ENCODE measurements at places on chromosomes 11 and 22.

DNA sequence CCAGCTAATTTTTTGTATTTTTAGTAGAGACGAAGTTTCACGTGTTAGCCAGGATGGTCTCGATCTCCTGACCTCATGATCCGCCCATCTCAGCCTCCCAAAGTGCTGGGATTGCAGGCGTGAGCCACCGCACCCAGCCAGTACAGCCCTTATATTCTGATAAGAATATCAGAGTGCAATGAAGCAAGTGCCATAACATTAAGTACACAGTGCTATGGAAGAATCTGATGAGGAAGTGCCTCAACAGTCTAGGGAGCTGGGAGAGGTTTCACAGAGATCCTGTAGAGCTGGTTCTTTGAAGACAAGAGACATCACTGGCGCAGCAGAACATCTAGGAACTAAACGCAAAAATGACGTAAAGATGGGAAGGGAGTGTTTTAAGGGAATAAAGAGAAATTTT is 2.1 kb downstream of the RTCB start:
- no peak for DNase-seq
- peaks cover 40% of the 10 kb centered on the region for H3K36me3 ChIP-seq

- DNase-seq: no peak
- no peak overlapping the region for H3K4me3 ChIP-seq
Observed at GRCh38 chr11:18981897-18982296, 42.7 kb upstream of the MRGPRX1 start.

DNA sequence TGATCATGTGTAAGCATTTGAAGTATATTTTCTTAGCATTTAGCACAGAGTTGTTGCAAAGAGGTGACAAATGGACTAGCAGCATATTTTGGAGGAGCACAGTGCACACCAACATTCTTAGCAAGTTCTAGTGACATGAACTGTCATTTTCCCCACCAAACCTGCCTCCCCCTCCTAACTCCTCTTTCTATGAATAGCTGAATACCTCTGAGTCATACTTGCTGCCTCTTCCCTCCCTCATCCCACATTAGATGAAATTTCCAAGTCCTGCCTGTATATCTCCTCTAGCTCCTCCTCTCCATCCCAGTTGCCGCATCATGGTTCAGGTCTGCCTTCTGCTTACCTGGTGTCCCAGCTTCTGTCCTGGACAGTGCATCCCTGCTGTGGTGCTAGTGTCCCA is 7.2 kb downstream of the OSBP2 start:
- H3K4me1 ChIP-seq: no peaks in the 10 kb centered on the region
- H3K27me3 ChIP-seq: peaks cover 5% of the 10 kb centered on the region
- no peak overlapping the region for H3K27ac ChIP-seq

GRCh38 chr11:25910086-25910485 is 421.8 kb upstream of the ANO3 start:
- peak; percentile 42 for DNase-seq
- H3K36me3 ChIP-seq: no peaks in the 10 kb centered on the region
- no peaks in the 10 kb centered on the region for H3K27me3 ChIP-seq
- H3K27ac ChIP-seq: no peak overlapping the region
- no peak overlapping the region for H3K4me3 ChIP-seq
- H3K4me1 ChIP-seq: no peaks in the 10 kb centered on the region

DNA sequence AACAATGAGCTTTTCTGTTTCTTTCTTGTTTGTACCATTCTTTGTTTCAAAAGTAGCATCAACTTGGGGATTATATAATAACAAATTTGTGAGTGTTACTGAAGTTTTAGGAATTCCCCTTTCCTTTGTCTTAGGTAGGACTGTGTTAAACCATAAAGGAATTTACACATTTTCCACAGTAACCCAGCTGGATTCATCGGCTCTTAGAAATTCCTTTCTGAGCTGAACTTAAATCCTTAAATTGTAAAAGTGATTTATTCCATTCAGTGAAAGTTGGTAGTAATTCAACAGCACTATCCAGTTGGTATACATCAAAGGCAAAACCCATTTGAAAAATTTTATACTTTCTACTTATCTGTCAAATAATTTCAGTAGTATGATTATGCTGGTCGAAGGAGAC is 11.8 kb downstream of the EMSY start:
- no peak for DNase-seq
- H3K4me3 ChIP-seq: no peak overlapping the region
- H3K27ac ChIP-seq: no peak overlapping the region
- no peaks in the 10 kb centered on the region for H3K4me1 ChIP-seq

DNA sequence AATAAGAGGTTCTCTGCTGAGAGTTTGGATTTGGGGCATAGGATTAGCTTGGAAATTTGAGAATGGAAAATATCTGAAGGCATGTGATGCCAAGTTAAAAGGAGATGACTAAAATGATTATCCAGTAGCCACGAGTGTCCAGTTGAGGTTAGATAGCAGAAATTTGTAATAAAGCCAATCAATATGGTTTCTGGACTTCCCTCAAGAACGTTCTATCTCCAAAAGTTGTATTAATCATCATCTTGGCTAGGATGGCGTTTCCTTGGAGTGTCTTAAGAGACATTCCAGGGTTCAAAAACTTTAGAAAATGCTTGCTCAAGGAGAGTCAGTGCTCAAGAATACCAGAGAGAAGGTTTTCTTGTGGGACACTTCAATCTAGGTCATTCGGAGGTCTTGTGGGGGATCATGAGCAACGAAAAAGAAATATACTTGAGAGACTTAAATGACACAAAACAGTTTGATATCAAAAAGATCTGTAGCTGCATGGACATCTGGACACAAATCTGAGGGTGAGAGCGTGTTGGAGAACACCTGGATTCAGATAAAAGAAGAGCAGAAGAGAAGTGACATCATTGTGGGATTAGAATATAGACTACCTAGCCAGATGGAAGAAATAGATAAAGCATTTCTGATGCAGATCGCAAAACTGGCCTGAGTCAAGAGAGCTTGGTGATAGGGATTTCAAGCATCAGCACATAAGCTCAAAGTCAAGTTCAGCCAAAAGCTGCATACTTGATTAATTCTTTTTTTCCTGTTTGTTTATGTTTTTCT is 97.7 kb downstream of the ARFGAP2 start:
- H3K27ac ChIP-seq: no peak overlapping the region
- H3K4me1 ChIP-seq: no peaks in the 10 kb centered on the region
- DNase-seq: no peak
- no peaks in the 10 kb centered on the region for H3K36me3 ChIP-seq
- H3K4me3 ChIP-seq: no peak overlapping the region
- no peaks in the 10 kb centered on the region for H3K27me3 ChIP-seq

DNA sequence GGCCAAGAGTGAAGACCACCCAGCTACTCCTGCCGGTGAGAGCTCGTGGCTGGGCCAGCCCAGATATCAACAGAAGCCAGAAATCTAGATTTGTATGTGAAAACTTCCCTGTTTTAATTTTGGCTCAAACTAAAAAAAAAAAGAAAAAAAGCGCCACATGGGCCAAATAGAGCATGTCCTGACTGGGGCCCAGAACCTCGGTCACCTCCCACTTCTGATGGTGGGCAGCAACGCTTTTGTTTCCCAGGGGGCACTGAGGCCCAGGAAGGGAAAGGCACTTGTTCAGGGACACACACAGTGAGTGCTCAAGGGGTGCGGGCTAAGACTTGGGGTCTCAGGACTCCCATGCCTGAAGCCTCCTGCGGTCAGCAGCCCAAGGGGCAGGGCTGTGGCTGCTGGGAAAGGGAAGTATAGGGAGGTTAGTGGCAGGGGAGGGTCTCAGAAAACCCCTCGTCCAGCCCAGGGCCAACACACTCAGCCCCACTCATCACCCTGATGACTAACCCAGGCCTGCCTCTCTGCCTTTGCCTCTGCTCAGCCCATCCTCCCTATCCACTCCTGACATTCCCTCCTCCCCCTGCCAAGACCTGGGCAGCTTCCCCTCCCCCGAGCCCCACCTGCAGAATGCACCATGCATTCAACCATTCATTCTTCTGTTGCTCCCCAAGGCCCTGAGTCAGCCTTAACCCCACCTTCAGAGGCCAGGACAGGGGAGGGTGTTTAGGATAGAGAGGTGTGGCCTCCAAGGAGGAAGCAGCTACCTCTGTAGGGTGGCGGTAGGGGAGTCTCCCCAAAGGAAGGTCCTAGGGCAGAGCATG is 30.0 kb upstream of the TCF20 start:
- no peak for DNase-seq
- H3K4me3 ChIP-seq: no peak overlapping the region
- no peaks in the 10 kb centered on the region for H3K36me3 ChIP-seq
- peaks cover 13% of the 10 kb centered on the region for H3K4me1 ChIP-seq
- no peak overlapping the region for H3K27ac ChIP-seq
- peaks cover 70% of the 10 kb centered on the region for H3K27me3 ChIP-seq

DNA sequence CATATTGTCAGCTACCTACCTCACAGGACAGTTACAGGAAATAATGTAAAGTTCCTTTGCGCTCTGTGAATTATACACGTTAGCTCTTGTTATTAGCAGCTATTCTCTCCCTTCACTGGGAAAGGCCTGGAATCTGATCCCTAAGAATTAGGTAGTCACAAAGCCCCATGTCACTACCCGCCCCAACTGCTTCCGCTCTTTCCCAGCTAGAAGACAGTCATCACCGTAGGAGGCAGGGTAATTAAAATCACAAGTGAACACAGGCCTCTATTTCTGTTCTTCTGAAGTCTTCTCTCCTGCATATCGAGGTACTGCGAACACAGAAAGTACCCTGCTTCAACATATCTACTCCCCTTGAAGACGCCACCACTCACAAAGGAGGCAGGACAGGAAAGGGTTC is 12.6 kb upstream of the AHNAK start:
- H3K27me3 ChIP-seq: no peaks in the 10 kb centered on the region
- DNase-seq: no peak
- peaks cover 48% of the 10 kb centered on the region for H3K4me1 ChIP-seq
- peaks cover 51% of the 10 kb centered on the region for H3K36me3 ChIP-seq

- no peak for DNase-seq
- H3K4me3 ChIP-seq: no peak overlapping the region
Observed at GRCh38 chr22:40324468-40325305, 21.6 kb upstream of the ADSL start.

- peak; percentile 78 for DNase-seq
- H3K4me1 ChIP-seq: peaks cover 2% of the 10 kb centered on the region
- no peaks in the 10 kb centered on the region for H3K36me3 ChIP-seq
- no peak overlapping the region for H3K4me3 ChIP-seq
Observed at GRCh38 chr11:120385110-120385509, 48.9 kb downstream of the ARHGEF12 start.

DNA sequence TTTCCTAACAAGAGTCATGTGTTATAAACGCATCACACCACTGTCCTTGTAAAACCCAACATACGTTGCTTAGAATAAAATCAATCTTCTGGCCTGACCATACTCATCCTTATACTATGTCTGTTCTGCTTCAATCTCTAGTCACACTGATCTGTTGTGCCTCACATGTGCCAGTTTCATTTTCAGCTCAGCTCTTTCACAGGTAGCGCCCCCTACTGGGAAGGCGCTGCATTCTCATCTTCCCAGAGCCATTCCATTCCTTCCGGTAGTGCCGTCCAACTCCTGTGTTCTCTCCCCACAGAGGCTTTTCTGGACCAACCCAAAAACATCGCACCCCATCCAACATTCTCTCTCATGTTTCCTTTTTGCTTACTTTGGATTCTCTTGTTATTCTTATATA is 22.2 kb downstream of the CASP5 start:
- no peak for DNase-seq
- H3K27me3 ChIP-seq: no peaks in the 10 kb centered on the region
- H3K4me3 ChIP-seq: no peak overlapping the region
- H3K4me1 ChIP-seq: peaks cover 2% of the 10 kb centered on the region

GRCh38 chr11:111409915-111410314 is 30.8 kb upstream of the POU2AF1 start:
- no peak for DNase-seq
- H3K27ac ChIP-seq: no peak overlapping the region
- peaks cover 8% of the 10 kb centered on the region for H3K27me3 ChIP-seq
- H3K4me3 ChIP-seq: no peak overlapping the region
- no peaks in the 10 kb centered on the region for H3K36me3 ChIP-seq
- no peaks in the 10 kb centered on the region for H3K4me1 ChIP-seq

GRCh38 chr22:29065468-29066190 is 4.0 kb upstream of the C22orf31 start:
- no peaks in the 10 kb centered on the region for H3K36me3 ChIP-seq
- H3K27me3 ChIP-seq: peaks cover 5% of the 10 kb centered on the region
- H3K27ac ChIP-seq: no peak overlapping the region
- DNase-seq: no peak
- no peak overlapping the region for H3K4me3 ChIP-seq

- no peak overlapping the region for H3K4me3 ChIP-seq
- peak overlapping the region; percentile 59 for H3K27ac ChIP-seq
- H3K27me3 ChIP-seq: no peaks in the 10 kb centered on the region
- H3K4me1 ChIP-seq: peaks cover 6% of the 10 kb centered on the region
- H3K36me3 ChIP-seq: no peaks in the 10 kb centered on the region
Observed at GRCh38 chr11:122850076-122850631, 11.9 kb downstream of the CRTAM start.

- H3K4me3 ChIP-seq: no peak overlapping the region
- H3K4me1 ChIP-seq: peaks cover 16% of the 10 kb centered on the region
- H3K27ac ChIP-seq: no peak overlapping the region
- no peak for DNase-seq
- H3K27me3 ChIP-seq: no peaks in the 10 kb centered on the region
- no peaks in the 10 kb centered on the region for H3K36me3 ChIP-seq
Observed at GRCh38 chr11:70790671-70791300, 392.5 kb downstream of the CTTN start.

DNA sequence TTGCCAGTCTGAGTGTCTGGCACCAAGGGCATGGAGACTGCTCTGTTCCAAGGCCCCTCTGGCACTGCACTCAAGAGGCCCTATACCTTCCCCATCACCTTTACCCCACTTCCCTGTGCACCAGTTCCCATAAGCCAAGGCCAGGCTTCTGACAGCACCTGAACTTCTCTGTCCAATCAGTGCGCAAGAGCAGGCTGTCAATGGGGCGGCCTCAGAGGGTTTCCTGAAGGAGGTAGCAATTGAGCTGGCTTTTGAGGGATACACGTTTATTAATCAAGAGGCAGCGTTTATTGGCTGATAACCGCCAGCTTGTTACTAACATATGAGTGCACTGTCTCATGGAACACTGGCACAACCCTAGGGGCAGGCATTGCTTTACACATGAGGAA is 2.1 kb downstream of the SH3BP1 start:
- DNase-seq: no peak
- H3K4me3 ChIP-seq: no peak overlapping the region
- peaks cover 17% of the 10 kb centered on the region for H3K36me3 ChIP-seq
- H3K4me1 ChIP-seq: peaks cover 58% of the 10 kb centered on the region

DNA sequence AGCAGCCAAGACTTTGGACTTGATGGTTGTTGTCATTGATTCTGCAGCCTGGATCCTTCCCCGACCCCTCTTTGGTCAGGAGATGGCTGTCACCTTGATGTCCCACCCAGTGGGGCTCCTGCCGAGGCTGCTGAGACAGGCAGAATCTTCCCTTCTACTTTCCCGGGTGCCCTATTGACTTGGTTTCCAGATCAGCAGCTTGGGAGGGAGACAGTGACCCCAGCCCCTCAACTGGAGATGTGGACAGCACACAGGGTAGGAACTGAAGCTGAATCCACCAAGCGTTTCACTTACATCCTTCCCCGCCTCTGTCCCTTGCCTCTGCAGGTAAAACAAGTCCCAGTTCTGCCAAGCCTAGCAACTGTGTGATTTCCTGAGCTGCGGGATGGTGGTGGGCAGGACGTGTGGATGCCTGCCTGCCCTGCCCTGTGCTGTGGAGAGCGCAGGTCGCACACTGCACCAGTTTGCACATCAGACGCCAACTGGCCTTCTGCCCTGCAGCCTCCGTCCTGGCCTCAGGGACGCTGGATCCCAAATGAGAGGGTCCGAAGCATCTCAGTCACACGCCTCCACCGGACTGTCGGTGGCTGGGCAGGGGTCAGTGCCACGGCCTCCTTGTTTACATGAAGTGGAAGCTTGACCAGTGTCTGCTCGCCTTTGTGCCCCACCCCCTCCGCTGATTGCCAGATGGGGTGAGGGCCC is 34.6 kb downstream of the FAM83F start:
- peaks cover 32% of the 10 kb centered on the region for H3K27me3 ChIP-seq
- H3K4me1 ChIP-seq: no peaks in the 10 kb centered on the region
- no peak overlapping the region for H3K4me3 ChIP-seq
- no peaks in the 10 kb centered on the region for H3K36me3 ChIP-seq
- DNase-seq: no peak

Measured in mesenchymal stem cell (in vitro differentiated cells and primary cell).